Spleen (tissue), 13 donors: ENCODE measurements at places on chromosomes 5 and 9. TPM values are rescaled to one million over a fixed set of nuclear protein-coding genes. Genes with fewer than 3 reads are reported as not detected.

- H3K4me3 ChIP-seq: no peak overlapping the region
- DNase-seq: peak; percentile 66
Observed at GRCh38 chr9:126526218-126527108, 87.3 kb upstream of the LMX1B start.

GRCh38 chr5:138495351-138495750, 30.1 kb downstream of the EGR1 start:
- H3K27me3 ChIP-seq: peaks cover 65% of the 10 kb centered on the region
- H3K36me3 ChIP-seq: no peaks in the 10 kb centered on the region

Gene DCAF10
- total RNA-seq: 34.2 TPM

- H3K4me3 ChIP-seq: no peak overlapping the region
- peaks cover 27% of the 10 kb centered on the region for H3K4me1 ChIP-seq
- no peak overlapping the region for H3K27ac ChIP-seq
- no peaks in the 10 kb centered on the region for H3K36me3 ChIP-seq
Observed at GRCh38 chr9:125821078-125821477, 73.9 kb downstream of the PBX3 start.

DNA sequence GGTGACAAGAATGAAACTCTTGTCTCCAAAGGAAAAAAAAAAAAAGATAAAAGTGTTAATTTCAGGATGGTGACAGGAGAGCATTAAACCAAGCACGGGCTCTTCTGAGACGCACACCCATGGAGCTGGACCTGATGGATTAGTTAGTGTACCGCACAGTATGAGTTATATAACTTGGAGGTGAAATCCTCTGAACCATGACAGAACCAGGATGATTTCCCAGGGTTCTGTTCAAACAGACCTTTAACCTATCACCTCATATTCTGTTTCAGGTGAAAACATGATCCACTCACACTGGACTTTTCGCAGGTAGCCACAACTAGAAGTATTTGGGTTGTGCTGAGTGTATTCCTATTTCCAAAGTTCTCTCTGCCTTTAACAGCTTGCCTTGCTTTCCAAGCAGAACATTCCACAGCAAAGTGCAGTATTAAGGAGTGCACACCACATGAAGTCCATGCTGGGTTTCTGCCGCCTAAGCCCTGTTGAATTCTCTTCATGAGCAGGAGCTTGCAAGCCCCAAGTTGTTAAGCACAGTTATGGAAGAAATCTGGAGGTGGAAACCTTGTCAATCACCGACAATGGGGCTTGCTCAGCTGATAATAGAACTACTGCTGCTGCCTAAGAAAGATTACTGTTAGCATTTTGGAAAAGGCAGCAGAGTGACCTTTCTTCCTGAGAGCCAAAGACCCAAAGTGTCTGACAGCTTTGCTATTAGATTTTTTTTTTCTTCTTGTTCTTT, 461.7 kb downstream of the TLE1 start:
- H3K27ac ChIP-seq: no peak overlapping the region
- H3K36me3 ChIP-seq: no peaks in the 10 kb centered on the region
- H3K4me1 ChIP-seq: no peaks in the 10 kb centered on the region
- DNase-seq: no peak
- no peaks in the 10 kb centered on the region for H3K27me3 ChIP-seq
- H3K4me3 ChIP-seq: no peak overlapping the region

Gene PCDHB2
- 1.5 TPM for total RNA-seq

Gene B4GALT1
- total RNA-seq: 111 TPM

- no peaks in the 10 kb centered on the region for H3K27me3 ChIP-seq
- H3K4me1 ChIP-seq: no peaks in the 10 kb centered on the region
- no peak for DNase-seq
- no peaks in the 10 kb centered on the region for H3K36me3 ChIP-seq
- no peak overlapping the region for H3K27ac ChIP-seq
Observed at GRCh38 chr5:108801776-108802175, 54.1 kb downstream of the FER start.

Gene FOCAD
- total RNA-seq: 29.3 TPM

GRCh38 chr5:142287096-142287972, 37.5 kb downstream of the SPRY4 start:
- H3K27me3 ChIP-seq: no peaks in the 10 kb centered on the region
- no peaks in the 10 kb centered on the region for H3K36me3 ChIP-seq
- H3K27ac ChIP-seq: peak overlapping the region; percentile 22
- no peak overlapping the region for H3K4me3 ChIP-seq
- peaks cover 11% of the 10 kb centered on the region for H3K4me1 ChIP-seq

DNA sequence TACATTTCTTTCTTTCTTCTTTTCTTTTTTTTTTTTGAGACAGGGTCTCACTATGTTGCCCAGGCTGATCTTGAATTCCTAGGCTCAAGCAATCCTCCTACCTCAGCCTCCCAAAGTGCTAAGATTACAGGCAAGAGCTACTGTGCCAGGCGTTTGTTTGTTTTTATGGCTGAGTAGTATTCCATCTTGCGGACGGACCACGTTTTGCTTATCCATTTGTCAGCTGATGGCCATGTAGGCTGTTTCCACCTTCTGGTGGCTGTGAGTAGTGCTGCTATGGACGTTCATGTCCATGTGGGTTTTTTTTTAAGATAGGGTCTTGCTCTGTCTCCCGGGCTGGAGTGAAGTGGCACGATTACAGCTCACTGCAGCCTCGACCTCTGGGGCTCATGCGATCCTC, 2.5 kb downstream of the DOK3 start:
- peak overlapping the region; percentile 57 for H3K4me3 ChIP-seq
- peaks cover 17% of the 10 kb centered on the region for H3K36me3 ChIP-seq
- H3K27ac ChIP-seq: no peak overlapping the region
- peaks cover 63% of the 10 kb centered on the region for H3K4me1 ChIP-seq
- DNase-seq: no peak
- H3K27me3 ChIP-seq: no peaks in the 10 kb centered on the region

GRCh38 chr5:164555809-164556208, 1050.4 kb downstream of the MAT2B start:
- H3K4me3 ChIP-seq: no peak overlapping the region
- H3K36me3 ChIP-seq: no peaks in the 10 kb centered on the region
- H3K27me3 ChIP-seq: no peaks in the 10 kb centered on the region
- DNase-seq: no peak
- H3K4me1 ChIP-seq: no peaks in the 10 kb centered on the region

DNA sequence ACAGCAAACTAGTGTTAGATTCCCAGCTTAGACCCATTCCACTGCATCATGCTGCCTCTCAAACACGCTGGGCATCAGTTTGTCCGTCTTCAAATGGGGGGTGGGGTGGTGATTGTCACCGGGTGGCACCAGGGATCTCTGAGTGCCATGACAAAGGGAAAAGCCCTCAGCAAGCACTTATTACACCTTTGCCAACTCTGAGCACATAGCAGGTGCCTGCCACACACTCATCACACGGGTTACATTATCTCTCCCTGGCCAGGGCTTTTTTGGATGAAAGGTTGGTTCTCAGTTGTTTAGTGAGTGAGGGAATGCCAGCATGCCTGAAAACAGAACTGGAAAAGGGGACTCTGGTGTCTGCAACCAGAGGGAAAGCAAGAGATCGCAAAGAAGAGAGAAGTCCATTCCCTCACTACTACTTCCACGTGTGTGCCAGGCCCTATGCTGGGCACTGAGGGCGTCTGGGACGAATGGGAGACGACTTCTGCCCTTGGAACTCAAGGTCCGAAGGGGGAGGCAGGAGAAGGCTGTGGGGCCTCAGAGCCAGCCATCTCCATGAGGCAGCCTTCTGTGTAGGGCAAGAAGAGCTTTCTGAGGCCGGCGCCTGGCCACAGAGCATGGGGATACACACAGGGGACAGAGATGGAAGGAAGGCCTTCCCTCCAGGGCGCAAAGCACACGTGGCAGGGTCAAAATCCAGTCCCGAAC, 48.9 kb downstream of the PAX5 start:
- no peak overlapping the region for H3K4me3 ChIP-seq
- peaks cover 68% of the 10 kb centered on the region for H3K27me3 ChIP-seq
- no peak overlapping the region for H3K27ac ChIP-seq
- peaks cover 46% of the 10 kb centered on the region for H3K4me1 ChIP-seq

DNA sequence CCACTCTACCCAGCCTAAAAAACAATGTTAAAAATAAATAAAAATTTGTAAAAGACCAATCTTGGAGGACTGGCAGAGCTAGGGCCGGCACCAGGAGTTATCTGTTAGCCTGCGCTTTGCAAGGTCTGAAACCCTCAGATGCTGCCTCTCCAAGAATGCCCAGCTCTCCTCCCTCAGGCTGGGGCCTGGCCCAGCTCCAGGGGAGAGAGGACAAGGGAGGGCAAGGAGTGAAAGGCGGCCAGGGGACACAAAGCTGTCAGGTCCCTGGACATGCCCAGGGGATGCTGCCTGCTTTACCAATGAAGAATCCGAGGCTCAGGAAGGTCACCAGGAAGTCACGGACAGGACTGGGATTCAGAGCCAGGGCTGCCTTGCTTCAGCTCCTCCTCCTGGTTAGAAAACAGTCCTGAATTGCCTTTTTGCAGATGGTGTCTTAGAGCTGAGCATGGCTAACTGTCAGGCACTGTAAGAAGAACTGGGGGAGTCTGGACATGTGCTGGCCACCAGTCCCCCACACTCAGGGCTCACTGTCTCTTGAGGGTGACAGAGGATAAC, 5.5 kb upstream of the N4BP3 start:
- no peak overlapping the region for H3K27ac ChIP-seq
- H3K4me1 ChIP-seq: peaks cover 7% of the 10 kb centered on the region
- no peaks in the 10 kb centered on the region for H3K36me3 ChIP-seq
- DNase-seq: no peak

DNA sequence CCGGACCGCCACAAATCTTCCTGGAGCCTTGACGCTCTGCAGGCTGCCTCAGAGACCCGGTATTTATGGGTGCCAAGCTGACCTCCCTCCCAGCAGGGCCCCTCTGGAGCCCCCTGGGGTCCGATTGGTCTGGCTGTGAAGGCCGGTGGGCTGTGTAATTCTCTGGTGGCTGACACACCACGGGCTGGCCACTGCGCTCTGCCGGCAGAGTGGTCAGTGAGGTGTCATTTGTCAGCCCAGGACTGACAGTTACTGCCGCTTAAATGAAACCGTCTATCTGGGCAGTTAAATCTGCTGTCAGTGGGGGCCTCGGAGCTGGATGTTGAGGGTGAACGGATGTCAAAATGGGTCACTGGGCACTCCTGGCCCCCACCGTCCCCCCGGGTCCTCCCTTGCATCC, 10.7 kb downstream of the NR5A1 start:
- H3K4me1 ChIP-seq: peaks cover 91% of the 10 kb centered on the region
- peaks cover 10% of the 10 kb centered on the region for H3K36me3 ChIP-seq
- H3K27me3 ChIP-seq: peaks cover 27% of the 10 kb centered on the region
- no peak for DNase-seq
- peak overlapping the region; percentile 81 for H3K27ac ChIP-seq

DNA sequence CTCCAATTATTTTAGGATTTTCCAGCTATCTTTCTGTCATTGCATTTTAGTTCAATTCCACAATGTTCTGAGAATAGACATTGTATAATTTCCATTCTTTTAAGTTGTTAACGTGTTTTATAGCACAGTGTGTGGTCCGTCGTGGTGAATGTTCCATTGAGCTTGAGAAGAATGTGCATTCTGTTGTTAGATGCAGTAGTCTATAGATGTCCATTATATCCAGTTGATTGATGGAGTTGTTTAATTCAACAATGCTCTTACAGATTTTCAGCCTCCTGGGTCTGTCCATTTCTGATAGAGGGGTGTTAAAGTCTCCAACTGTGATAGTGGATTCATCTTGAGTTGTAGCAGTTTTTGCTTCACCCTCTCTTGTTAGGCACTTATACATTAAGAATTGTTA, 1587.7 kb upstream of the NUDT12 start:
- H3K4me3 ChIP-seq: no peak overlapping the region
- no peak for DNase-seq
- no peaks in the 10 kb centered on the region for H3K4me1 ChIP-seq
- H3K27me3 ChIP-seq: no peaks in the 10 kb centered on the region

DNA sequence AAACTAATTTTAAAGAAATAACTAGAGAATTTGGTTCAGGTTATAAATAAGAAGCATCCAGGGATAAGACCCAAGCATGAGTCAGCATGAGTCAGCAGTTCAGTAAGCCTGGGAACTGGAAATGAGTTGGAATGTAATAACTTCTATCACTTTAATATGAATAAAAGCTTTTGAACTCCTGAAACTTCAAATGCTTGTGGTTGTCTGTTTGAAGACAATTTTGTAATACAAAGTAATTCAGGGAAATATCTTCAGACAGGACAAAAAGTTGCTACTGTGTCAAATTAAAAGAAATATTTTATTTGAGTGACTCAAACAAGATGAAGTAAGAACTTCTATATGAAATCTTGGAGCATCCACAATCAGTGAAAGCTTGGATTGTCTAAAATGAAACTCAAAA, 331.2 kb upstream of the DAB2 start:
- H3K36me3 ChIP-seq: no peaks in the 10 kb centered on the region
- DNase-seq: no peak
- no peak overlapping the region for H3K27ac ChIP-seq
- no peak overlapping the region for H3K4me3 ChIP-seq

Gene KIF20A
- 4.7 TPM for total RNA-seq

Gene IL5
- not detected for total RNA-seq

GRCh38 chr5:149117970-149118369, 23.3 kb upstream of the ABLIM3 start:
- no peak overlapping the region for H3K27ac ChIP-seq
- DNase-seq: no peak
- H3K36me3 ChIP-seq: no peaks in the 10 kb centered on the region
- no peaks in the 10 kb centered on the region for H3K27me3 ChIP-seq
- no peak overlapping the region for H3K4me3 ChIP-seq
- H3K4me1 ChIP-seq: peaks cover 9% of the 10 kb centered on the region

GRCh38 chr5:6822556-6823343, 109.5 kb downstream of the TENT4A start:
- DNase-seq: no peak
- no peaks in the 10 kb centered on the region for H3K36me3 ChIP-seq
- no peaks in the 10 kb centered on the region for H3K4me1 ChIP-seq
- peaks cover 3% of the 10 kb centered on the region for H3K27me3 ChIP-seq
- H3K27ac ChIP-seq: no peak overlapping the region

Gene TXNDC15
- total RNA-seq: 63.4 TPM

DNA sequence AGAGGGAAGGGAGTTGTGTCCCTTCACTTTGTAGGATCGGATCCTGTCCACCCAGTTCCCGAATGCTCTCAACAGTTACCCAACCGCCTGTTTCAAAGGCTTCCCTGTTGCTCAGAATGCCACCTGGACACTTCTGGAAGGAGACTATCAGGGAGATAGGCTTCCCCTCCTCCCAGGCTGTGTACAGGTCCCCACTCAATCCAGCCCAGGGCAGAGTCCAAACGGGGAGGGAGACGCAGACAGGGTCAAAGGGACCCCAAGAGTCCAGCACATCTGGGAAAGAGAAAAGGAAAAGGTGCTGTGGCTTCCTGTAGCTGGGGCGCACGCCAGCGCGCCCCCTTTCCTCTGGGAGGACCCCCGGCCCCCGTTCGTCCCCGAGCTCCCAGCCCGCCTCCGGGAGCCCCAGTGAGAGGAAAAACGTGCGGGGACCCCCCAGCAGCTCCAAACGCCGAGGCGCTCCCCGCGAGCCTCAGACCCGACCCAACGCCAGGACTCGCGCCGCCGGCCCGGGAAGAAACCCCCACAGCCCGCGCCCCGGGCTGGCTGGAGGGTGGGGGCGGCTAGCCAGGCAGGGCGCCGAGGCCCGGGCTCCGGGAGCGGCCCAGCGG, 640 bp downstream of the SURF4 start:
- H3K36me3 ChIP-seq: peaks cover 33% of the 10 kb centered on the region
- H3K4me3 ChIP-seq: peak overlapping the region; percentile 85

Gene TMEM141
- total RNA-seq: 50.7 TPM
